ENCODE measurements at places on chromosomes 1 and 21.
A peak's percentile ranks its signal among the peaks of the same experiment; 100 is the strongest.

- no peak for DNase-seq
These were observed 28.2 kb upstream of the KHDRBS1 start for GRCh38 chr1:31985430-31985829.

- peak; percentile 71 for DNase-seq
These were observed 27.4 kb downstream of the RABIF start for GRCh38 chr1:202861420-202862132.

DNA sequence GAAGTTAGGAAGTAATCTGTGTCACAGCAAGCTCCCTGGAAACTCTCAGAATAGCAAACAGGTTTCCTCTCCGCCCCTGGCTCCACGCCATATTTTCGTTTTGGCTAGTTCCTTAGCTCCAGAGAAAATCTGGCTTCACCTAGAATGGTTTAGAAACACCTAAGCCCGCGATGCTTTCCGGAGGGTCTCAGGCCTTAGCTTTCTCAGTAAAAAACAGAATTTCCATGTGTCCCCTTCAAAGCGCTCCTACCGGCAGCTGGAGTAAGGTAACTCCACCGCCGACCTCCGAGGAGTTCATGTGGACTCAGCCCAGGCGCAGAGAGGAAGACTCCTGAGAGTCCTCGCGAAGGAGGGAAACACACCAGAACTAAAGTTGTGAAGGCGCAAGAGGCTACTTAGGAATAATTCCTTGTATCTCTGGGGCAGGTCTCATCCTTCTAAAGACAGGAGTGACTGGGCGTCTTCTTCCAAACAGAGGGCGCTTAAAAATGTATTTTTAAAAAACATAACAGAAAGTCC, 406 bp downstream of the KIAA0040 start:
- no peak for DNase-seq

DNA sequence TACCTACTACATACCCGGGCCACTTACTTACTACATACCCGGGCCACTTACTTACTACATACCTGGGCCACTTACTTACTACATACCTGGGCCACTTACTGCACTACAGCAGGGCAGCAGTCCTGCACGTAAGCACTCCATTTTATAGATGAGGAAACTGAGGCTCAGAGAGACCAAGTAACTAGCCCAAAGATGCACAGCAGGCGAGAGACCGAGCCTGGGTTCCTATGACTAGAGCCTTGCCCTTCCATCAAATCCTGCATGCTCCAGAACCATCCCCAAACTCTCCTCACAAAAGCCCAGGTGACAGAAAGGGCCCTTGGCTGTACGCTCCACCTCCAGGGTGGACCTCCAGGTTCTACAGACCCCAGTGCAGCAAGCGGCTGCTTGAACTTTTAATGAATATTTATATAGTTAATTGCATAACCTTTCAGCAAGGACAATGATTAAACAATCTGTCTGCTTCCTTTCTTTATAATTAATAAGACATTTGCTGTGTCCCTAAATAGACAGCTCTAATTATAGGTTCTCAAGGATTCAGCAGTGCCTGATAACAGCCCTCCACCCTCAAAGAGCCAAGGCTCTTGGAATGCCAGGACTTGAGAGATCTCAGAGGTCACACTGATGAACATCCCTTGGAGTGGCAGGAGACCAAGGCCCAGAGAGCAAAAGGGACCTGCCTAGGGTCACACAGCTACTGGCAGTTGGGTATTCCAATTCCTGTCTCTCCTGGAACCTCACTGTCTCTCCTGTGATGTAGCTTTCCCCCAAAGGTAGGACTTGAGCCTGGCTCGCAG, 43.4 kb downstream of the LRP8 start:
- no peak for DNase-seq

DNA sequence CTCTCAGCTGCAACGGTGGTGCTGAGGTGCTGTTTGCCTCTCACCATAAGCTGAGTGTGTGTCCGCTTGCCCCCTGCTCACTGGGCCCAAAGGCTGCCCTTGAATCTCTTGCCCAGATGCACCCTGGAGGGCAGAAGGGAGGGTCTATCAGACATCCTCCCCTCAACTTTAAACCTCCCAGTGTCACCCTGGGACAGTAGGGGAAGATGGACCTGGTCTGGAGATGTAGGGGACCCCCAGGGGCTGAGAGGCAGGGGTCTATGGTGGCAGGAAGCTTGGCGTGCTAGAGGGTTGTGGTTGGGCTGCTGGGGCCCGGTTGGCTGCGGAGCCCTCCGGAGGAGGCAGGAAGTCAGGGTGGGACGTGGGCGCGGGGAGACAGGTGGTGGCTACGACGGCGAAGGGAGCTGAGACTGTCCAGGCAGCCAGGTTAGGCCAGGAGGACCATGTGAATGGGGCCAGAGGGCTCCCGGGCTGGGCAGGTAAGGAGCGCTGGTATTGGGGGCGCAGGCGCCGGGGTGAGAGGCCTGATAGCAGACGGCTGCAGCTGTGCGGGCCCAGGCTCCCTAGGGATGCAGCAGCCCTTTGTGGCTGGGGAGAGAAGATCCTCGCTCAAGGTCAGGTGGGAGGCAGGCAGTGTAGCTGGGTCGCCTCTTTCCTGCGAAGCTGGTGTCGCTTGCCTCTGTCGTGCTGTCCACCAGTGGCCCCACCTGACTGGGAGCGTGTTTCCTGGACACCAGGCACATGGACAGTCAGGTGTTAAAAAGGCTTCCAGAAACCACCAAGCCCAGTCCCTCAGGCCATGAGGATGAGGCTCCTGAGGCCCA, at the start of gene LCK:
Gene LCK, plus strand, starts transcription at position 373 of the 824 bp plus-strand sequence. CDS start 23,065 bp downstream, outside the sequence.
- no peak for DNase-seq

GRCh38 chr1:214584805-214585766, 17.9 kb upstream of the CENPF start:
- no peak for DNase-seq
